ENCODE measurements at places on chromosomes 3 and 15.

DNA sequence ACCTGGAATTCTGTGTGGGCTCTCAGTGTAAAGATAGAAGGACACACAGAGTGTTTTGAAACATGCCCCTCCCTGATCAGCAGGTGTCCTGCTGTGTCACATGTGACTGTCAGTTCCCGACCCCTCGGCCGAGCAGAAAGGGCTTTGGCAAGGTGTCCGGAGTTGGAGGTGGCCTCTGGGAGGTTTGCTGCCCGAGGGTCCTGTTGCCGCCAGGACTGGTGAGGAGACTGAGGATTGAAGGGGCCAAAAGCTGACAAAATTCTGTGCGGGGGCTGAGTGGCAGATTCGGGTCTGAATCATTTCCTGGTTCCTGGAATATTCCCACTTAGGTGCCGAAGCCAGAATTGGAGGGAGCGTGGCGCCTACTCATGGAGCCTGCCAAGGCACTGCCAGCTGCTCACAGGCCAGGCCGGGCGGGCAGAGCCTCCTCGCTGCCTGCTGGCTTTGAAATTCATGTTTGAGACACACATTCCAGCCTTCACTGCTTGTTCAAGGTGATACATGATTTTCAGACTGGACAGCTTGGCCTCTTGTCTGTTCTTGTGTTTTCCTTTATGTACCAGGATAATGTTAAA is 83.8 kb downstream of the APBA2 start:
- DNase-seq, result no peak

DNA sequence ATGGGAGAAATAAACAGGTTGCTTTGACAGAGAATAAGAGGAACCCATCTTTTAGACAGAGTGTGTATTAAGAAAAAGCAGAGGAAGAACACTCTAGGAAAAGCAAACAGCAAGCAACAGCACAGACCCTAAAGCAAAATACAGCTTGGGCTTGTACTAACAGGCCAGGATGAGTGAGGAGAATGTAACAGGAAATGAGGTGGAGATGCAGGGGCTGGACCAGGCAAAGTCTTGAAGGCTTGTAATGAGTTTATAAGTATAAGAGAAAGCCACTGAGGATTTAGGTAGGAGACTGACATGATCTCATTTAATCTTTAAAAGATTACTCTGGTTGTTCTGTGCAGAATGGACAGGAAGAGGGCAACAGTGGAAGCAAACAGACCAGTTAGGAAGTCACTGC is 4.9 kb downstream of the UBR1 start:
- DNase-seq, result no peak

DNA sequence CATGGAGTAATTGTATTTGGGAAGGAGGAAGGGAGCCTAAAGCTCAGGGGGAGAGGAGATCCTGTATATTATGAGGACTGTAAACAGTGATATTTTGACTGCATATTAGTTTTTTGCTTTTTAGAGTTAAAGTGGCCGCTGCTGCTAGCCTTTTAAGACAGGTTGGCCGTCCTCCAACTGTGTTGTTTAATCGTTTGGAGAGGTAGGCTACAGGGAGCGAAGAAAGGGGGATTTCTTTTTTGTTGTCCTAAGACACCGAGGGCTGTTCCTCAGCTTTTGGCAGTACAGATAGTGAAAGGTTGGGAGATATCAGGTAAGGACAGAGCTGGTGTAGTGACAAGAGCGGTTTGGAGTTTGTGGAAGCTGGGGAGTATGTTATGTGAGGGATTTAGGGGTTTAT is 38.2 kb upstream of the RNF7 start:
- no peak for DNase-seq

DNA sequence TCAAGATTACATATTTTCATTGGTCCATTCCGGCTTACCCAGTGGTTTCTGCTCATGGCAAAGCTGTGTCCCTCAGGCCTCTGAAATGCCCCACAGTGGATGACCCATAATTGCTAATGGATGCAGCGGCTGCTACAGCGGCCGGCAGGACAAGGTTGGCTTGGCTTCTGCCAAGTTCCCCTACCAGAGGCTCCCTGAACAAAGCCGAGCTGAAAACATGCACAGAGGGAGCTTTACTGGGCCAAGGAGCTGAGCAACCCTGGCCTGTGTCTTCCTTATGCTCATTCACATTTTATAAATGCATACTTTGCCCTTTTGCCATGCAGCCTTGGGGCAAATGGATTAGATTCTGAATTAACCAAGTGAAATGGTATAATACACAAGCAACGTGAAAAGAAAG is 150.5 kb downstream of the NTRK3 start:
- no peak for DNase-seq

GRCh38 chr15:68199340-68199739 is 5.8 kb downstream of the CALML4 start:
- DNase-seq, result no peak

GRCh38 chr3:96000966-96001365 is 813.4 kb upstream of the EPHA6 start:
- DNase-seq, result no peak

DNA sequence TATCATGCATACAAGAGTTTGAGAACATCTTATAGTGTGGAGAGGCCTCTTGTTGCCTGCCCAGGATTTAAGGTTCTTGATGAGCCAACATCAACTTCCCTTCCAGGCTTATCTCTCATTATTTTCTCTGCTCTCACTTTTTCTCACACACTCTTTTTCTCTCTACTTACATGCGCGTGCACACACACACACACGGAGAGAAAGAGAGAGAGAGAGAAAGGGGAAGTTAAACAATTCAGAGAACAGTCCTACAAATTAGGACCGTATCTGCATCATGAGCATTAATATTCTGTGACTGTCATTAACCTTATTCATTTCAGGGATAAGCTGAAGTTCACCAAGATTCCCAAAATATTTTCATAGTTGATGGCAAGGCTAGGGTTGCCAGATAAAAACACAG is 269.0 kb downstream of the ZNF621 start:
- no peak for DNase-seq

- DNase-seq, result no peak
These were observed 558.7 kb downstream of the MAGI1 start for GRCh38 chr3:65479990-65480389.

DNA sequence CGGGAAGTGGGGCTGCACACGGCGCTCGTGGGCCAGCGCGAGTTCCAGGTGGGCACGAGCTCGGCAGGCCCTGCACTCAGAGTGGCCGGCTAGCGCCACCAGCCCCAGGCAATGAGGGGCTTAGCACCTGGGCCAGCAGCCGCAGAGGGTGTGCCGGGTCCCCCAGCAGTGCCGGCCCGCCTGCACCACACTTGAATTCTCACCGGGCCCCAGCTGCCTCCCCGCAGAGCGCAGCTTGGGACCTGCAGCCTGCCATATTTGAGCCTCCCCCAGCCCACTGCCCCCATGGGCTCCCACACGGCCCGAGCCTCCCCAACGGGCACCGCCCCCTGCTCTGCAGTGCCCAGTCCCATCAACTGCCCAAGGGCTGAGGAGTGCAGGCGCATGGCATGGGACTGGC is 87.5 kb downstream of the CHCHD4 start:
- DNase-seq, result no peak

- no peak for DNase-seq
These were observed 166.7 kb upstream of the SGO1 start for GRCh38 chr3:20352546-20353179.

DNA sequence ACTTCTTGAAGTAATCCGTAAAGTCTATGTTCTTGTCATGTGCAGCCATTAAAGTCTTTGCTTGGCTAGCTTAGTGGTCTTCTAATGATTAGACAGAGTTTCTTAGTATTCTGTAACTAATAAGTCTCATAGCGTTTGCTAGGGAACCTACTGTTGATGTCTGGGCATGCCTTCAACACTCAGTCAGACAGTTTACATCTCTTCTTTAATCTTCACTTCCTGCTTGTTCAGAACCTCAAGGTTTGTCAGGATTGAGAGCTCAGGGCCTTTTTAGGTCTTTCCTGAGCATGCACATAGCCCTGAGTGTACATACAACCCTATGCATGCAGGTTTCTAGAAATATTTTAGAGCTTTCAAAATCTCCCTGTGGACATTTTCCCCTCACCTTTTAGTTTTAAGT is 426.3 kb downstream of the AGBL1 start:
- no peak for DNase-seq

DNA sequence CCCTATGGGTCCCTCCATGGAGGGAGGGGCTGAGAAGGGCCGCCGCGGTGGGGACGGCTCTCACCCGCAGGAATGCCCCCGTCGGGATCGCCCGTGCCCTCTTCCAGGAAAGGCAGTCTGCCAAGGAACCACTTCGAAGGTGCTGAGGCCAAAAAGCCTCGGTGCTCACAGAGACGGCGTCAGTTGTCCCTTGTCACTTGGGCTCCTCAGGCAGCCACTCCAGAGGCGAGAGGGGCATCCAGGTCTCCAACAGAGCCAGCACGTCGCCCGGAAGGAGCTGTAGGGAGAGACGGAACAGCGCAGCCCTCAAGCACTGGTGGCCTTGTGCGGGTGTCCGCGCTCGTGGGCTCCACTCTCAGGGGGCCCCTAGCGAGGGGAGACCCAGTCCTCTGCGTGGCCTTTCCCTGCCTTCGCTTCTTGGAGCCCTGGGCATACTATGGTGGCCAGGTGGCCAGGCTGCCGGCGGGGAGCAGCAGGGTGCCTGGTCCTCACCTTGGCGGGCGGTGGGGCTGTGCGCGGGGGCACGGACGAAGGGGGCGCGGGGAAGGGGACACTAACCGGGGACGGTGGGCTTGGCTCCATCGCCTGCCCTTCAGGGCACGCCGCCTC is 994 bp downstream of the MESP1 start:
- DNase-seq, result no peak

- no peak for DNase-seq
These were observed 28.4 kb upstream of the SLC2A2 start for GRCh38 chr3:171054921-171055320.

- no peak for DNase-seq
These were observed 89.8 kb upstream of the SLC2A2 start for GRCh38 chr3:171116365-171116764.

DNA sequence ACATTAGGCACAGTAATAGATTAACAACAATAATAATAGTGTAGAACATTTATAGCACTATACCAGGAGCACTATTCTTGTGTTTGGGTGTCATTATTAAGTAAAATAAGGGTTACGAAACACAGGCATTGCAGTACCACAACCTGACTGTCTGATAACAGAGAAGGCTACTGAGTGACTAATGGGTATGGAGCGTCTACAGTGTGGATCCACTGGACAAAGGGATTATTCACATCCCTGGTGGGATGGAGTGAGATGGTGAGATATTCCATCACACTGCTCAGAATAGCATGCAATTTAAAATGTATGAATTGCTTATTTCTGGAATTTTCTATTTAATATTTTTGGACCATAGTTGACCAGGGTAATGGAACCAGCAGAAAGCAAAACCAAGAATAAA is 18.2 kb downstream of the MINDY4B start:
- DNase-seq, result no peak

GRCh38 chr3:124730941-124731297 is 667 bp downstream of the UMPS start:
- DNase-seq, result no peak

DNA sequence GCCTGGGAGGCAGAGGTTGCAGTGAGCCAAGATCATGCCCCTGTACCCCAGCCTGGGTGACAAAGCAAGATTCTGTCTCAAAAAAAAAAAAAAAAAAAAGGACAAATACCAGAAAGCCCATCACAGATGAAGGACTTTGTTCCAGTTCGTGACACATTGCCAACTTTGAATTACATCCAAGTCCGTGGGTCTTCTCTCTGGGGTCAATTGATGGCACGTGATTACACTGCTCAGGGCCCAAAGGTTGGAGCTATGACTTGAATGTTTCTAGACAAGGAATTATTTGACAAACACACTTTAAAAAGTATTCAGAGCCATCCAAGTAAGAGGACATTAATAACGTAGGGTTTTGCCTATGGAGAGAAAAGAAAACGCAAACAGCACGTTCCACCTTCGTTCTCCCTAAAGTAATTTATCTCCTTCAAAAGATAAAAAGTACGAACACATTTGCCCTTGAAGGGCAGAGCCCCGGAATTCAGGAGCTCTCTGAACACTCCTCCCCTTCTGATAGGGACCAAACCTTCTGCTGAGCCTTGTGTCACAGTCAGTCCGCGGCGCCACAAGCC is 31.3 kb upstream of the ST3GAL6 start:
- no peak for DNase-seq

DNA sequence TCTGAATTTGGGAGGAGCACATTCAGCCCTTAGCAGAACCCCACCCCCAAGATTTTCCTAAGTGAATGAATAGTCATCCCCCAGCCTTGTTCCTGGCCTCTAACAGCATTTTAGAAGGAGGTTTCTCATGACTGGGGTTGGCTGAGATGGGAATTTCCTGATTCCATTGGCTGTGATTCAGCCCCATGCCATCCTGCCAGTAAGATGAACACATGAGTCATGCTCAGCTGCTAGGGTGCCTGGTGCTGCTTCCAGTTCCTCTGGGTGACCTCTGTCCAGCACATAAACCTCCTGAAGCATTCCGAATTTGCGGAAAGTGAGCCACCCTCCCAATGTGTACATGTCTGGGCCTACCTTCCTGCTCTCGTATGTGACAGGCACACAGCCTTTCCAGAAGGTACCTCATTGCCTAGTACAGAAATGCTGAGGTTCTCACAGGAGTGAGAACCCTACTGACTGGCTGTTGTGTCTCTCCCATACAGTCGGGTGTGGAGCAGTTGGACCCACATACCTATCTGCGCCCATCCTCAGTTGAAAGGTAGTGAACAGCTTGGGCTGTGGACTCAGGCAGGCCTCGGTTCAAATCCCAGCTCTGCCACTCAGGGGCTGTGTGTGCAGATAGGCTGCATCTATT is 91.7 kb downstream of the APBA2 start:
- peak; percentile 79 for DNase-seq

- no peak for DNase-seq
These were observed 29.5 kb downstream of the APBA2 start for GRCh38 chr15:28915041-28915810.

- DNase-seq, result no peak
These were observed 2.6 kb downstream of the TSEN2 start for GRCh38 chr3:12486916-12487315.

DNA sequence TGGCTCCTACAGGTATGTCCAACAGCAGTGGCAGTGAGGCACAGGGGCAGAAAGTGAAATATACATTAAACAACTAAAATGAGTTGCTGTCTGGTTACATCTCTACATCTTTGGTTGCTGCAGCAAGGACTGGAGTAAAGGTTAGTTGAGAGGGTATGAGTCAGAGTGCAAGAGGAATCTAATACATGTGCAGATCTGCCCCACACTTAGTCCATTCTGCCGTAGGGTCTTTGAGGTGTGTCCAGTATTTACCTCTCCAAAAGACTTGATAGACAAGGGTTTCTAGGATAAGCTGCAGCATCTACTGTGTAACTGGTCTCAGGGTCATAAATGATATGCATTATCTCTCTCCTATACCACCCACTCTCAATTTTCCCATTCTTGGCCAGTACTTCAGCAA is 6.2 kb upstream of the NEDD4 start:
- no peak for DNase-seq

- no peak for DNase-seq
These were observed 570.6 kb upstream of the UBE2E2 start for GRCh38 chr3:22632536-22632935.
